Activated T-helper 1 cell treated with anti-CD3 and anti-CD28 coated beads, Interleukin-12 subunit alpha, Interleukin-12 subunit beta, Interleukin-2, Interleukin-4 antibody, amounts not matched to agents 30 ng/mL and 10 ng/mL and 1 ng/mL, durations not matched to agents 14 hours and 24 hours and 36 hours (primary cell): ENCODE measurements at places on chromosomes 3 and 15. TPM values are rescaled to one million over a fixed set of nuclear protein-coding genes. Genes with fewer than 3 reads are reported as not detected.

GRCh38 chr3:166211451-166211850, 374.2 kb upstream of the BCHE start:
- no peaks in the 10 kb centered on the region for H3K36me3 ChIP-seq
- no peak overlapping the region for H3K27ac ChIP-seq
- H3K27me3 ChIP-seq = no peaks in the 10 kb centered on the region
- H3K4me3 ChIP-seq = no peak overlapping the region
- no peaks in the 10 kb centered on the region for H3K4me1 ChIP-seq
- no peak for DNase-seq

GRCh38 chr3:72907131-72907711, 19.4 kb downstream of the GXYLT2 start:
- H3K4me1 ChIP-seq = no peaks in the 10 kb centered on the region
- peaks cover 2% of the 10 kb centered on the region for H3K27me3 ChIP-seq
- H3K4me3 ChIP-seq = no peak overlapping the region
- DNase-seq = no peak
- no peaks in the 10 kb centered on the region for H3K36me3 ChIP-seq
- no peak overlapping the region for H3K27ac ChIP-seq

- peak within 1 kb of the TSS; percentile 79 for H3K27ac ChIP-seq
- H3K4me3 ChIP-seq = peak within 1 kb of the TSS; percentile 89
- peak; percentile 56 for DNase-seq
- peaks cover 8% of the 10 kb centered on the region for H3K36me3 ChIP-seq
These were observed at the start of gene CHST14 for GRCh38 chr15:40470423-40471104. Gene CHST14, plus strand, starts transcription at chr15:40470984. Its CDS starts 230 bp downstream, at chr15:40471214.

GRCh38 chr15:75554717-75555116, 24.4 kb downstream of the PTPN9 start:
- no peaks in the 10 kb centered on the region for H3K27me3 ChIP-seq
- no peaks in the 10 kb centered on the region for H3K36me3 ChIP-seq
- H3K27ac ChIP-seq = no peak overlapping the region
- no peak for DNase-seq
- H3K4me1 ChIP-seq = peaks cover 9% of the 10 kb centered on the region

DNA sequence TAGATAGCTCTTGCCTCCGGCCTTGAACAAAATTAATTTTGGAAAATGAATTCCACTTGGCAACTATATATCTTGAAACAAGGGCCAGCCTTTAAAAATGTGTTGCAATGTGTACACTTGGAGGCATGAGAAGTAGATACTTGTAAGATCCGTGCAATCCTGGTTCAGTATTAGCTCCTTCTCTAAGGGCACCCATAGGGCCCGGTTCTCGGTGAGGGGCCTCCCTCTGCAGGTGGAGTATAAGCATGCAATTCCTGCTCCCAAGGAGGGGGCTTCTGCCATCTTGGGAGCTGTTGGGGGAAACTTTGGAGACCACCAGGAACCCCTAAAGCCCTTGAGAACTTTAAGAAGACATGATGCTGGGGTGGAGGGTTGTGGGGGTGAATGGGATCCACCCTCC, 388.7 kb upstream of the RGMA start:
- no peaks in the 10 kb centered on the region for H3K36me3 ChIP-seq
- DNase-seq = no peak
- no peak overlapping the region for H3K27ac ChIP-seq
- no peak overlapping the region for H3K4me3 ChIP-seq
- no peaks in the 10 kb centered on the region for H3K4me1 ChIP-seq
- peaks cover 3% of the 10 kb centered on the region for H3K27me3 ChIP-seq

GRCh38 chr15:70702584-70702983, 60.8 kb downstream of the UACA start:
- no peaks in the 10 kb centered on the region for H3K4me1 ChIP-seq
- H3K27me3 ChIP-seq = peaks cover 44% of the 10 kb centered on the region
- H3K36me3 ChIP-seq = no peaks in the 10 kb centered on the region
- H3K27ac ChIP-seq = no peak overlapping the region
- H3K4me3 ChIP-seq = no peak overlapping the region

GRCh38 chr3:47895241-47895640, 92.3 kb downstream of the DHX30 start:
- no peak for DNase-seq
- no peaks in the 10 kb centered on the region for H3K27me3 ChIP-seq
- peaks cover 6% of the 10 kb centered on the region for H3K4me1 ChIP-seq
- no peak overlapping the region for H3K4me3 ChIP-seq

DNA sequence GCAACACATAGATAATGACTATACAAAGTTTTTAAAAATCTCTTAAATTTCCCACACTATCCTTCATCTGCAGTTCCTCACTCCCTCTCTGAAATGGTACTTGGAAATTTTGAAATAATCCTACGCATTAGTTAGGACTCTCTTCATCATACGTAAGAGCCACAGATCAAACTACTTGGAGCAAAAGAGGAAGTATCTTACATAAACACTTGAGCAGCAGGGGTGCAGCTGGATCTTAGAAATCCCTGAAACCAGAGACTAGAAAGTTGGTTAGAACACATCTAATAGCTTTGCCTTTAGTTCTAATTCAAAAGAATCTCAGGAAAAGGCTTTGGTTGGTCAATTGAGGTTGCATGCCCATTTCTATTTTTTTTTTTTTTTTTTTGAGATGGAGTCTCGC, 38.8 kb upstream of the ZNF445 start:
- no peaks in the 10 kb centered on the region for H3K36me3 ChIP-seq
- no peak overlapping the region for H3K4me3 ChIP-seq
- H3K27me3 ChIP-seq = peaks cover 5% of the 10 kb centered on the region
- peaks cover 18% of the 10 kb centered on the region for H3K4me1 ChIP-seq
- H3K27ac ChIP-seq = no peak overlapping the region

GRCh38 chr3:128456776-128457715, 9.6 kb downstream of the DNAJB8 start:
- H3K36me3 ChIP-seq = no peaks in the 10 kb centered on the region
- H3K27ac ChIP-seq = no peak overlapping the region
- no peaks in the 10 kb centered on the region for H3K4me1 ChIP-seq
- H3K27me3 ChIP-seq = peaks cover 35% of the 10 kb centered on the region
- H3K4me3 ChIP-seq = no peak overlapping the region
- DNase-seq = no peak

GRCh38 chr3:15506571-15506970, 14.9 kb downstream of the COLQ start:
- H3K36me3 ChIP-seq = peaks cover 2% of the 10 kb centered on the region
- no peaks in the 10 kb centered on the region for H3K27me3 ChIP-seq
- DNase-seq = no peak
- no peak overlapping the region for H3K4me3 ChIP-seq
- H3K4me1 ChIP-seq = peaks cover 6% of the 10 kb centered on the region
- no peak overlapping the region for H3K27ac ChIP-seq

Gene ACP3
- not detected in 2 replicates for total RNA-seq

Gene FGD5
- total RNA-seq = not detected in 2 replicates

Gene PRSS50
- total RNA-seq = not detected in 2 replicates

Gene POTEB2
- total RNA-seq = not detected in 2 replicates
